ENCODE measurements at places on chromosomes 1 and 21. TPM values are rescaled to one million over a fixed set of nuclear protein-coding genes. Genes with fewer than 3 reads are reported as not detected.

- no peak for DNase-seq
These were observed 101.1 kb upstream of the SOD1 start for GRCh38 chr21:31558189-31558961.

Gene CXADR
- 151 TPM for total RNA-seq

GRCh38 chr1:160136121-160136925 lies 15.1 kb upstream of the ATP1A4 start:
- no peak for DNase-seq

Gene PALMD
- 5.9 TPM for total RNA-seq

GRCh38 chr1:155167166-155168104 lies 5.7 kb downstream of the KRTCAP2 start:
- DNase-seq: peak; percentile 87

- no peak for DNase-seq
These were observed 46.9 kb downstream of the SLX9 start for GRCh38 chr21:44986471-44987291.

DNA sequence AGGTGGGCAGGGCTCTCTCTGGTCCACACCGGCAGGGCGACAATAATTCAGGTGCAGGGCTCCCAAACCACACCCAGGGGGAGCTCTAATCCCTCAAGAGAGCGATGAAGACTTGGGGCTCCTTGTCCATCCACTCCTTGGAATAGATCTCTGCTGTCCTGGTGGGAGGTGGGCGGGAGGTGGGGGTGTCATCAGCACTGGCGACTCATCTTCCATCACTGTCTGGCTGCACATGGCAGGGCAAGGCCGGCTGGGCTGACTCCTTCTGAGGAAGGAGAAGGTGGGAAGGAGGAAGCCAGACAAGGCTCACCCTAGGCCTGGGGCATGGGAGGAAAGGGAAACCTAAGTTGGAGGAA lies 29.3 kb downstream of the TNNT2 start:
- peak; percentile 32 for DNase-seq

Gene TYW3
- total RNA-seq: 14.2 TPM

Gene AIM2
- total RNA-seq: 0.86 TPM

Gene IGSF3
- total RNA-seq: 21.6 TPM

Gene ITGB3BP
- 27.3 TPM for total RNA-seq

DNA sequence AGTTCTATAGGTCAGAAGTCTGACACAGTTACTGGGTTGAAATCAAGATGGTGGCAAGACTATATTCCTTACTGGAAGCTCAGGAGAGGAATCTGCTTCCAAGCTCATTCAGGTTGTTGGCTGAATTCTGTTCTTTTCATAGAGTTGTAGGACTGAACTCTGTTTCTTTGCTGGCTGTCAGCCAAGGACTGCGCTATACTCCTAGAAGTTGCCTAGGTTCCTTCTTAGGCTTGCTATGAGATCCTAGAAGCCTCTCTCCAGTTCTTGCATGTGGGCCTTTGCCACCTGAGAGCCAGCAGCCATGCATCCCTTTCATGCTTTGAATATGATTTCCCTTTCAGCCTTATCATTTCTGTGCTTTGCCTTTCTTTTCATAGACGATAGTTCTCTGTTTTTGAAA lies 176.4 kb downstream of the RPS6KC1 start:
- no peak for DNase-seq

- no peak for DNase-seq
These were observed 182.7 kb downstream of the PCP4 start for GRCh38 chr21:40049931-40050290.

- DNase-seq: no peak
These were observed 96.8 kb upstream of the RUNX3 start for GRCh38 chr1:25026730-25027450.

Gene PLEKHA6
- total RNA-seq: 115 TPM

DNA sequence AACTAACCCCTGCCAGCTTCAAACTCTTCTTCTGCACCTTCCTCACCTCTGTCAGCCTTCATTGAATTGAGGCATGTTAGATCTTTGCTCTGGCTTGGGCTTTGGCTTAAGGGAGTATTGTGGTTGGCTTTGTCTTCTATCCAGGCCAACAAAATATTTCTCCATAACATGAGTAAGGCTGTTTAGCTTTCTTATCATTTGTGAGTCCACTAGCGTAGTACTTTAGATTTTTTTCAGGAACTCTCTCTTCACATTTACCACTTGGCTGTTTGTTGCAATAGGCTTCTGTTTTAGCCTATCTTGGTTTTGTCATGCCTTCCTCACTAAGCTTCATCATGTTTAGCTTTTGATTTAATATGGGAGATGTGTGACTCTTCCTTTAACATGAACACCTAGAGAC lies 417.5 kb downstream of the NCAM2 start:
- no peak for DNase-seq

- DNase-seq: no peak
These were observed 3.5 kb downstream of the ZNF436 start for GRCh38 chr1:23366146-23366545.

GRCh38 chr1:228147768-228148167 lies 2.0 kb upstream of the GJC2 start:
- DNase-seq: no peak

DNA sequence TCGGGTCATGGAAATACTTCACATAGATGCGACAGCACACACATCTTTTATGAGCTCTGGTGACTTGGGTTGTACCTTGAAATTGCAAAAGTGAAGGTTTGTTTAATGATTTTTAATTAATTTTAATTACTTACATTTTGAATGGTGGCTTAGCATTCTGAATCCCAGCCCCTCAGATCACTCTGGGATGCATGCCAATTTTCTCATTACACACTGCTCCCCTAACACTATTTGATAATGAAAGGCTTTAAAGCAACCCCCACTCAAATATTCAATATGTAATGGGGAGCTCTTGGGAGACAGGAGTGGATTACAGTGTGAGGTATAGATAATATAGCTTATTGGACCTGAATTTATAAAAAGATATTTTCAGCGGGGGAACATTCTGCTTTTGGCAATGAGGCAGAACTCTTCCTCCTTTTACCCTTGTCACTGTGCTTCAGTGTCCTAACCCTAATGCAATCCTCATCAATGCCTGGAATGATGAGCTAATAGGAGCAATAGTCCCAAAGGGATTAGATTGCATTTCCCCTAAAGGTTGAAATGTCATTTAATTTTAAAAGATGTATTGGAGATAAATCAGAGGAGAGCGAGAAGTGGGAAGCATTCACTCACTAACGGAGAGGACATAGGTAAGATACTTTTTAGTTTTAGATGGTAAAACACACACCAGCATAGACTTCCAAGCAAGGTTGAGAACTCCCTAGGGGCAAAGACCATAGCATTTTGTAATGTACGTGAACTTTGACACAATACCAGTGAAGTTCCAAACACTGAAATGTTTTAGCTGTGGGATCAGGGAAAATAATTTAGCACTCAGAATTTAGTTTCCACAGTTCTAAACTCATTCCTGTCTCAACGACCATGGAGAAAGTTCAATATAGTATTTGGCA lies 384.1 kb upstream of the PLXNA2 start:
- no peak for DNase-seq

DNA sequence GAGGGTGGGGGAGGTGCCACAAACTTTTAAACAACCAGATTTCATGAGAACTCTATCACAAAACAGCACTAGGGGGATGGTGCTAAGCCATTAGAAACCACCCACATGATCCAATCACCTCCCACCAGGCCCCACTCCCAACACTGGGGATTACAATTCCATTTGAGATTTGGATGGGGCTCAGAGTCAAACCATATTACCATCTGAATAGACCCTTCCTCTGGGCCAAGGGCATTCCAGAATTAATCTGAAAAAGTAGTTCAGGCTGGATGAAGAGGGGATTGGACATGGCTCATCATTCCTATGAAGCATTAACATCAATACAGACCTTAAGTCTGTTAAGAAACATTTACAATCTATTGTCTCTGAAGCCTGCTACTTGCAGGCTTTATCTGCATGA lies 149.9 kb upstream of the DNAH14 start:
- DNase-seq: no peak

- DNase-seq: peak; percentile 44
These were observed 73.8 kb upstream of the ZNF281 start for GRCh38 chr1:200483491-200484143.

- no peak for DNase-seq
These were observed 21.5 kb downstream of the NFYC start for GRCh38 chr1:40712997-40713396.

Gene ITLN2
- total RNA-seq: not detected

- no peak for DNase-seq
These were observed 5.0 kb downstream of the DENND1B start for GRCh38 chr1:197770243-197770642.

Gene AIRE
- 0.17 TPM for total RNA-seq

GRCh38 chr1:20361805-20362381 lies 71.2 kb downstream of the VWA5B1 start:
- DNase-seq: peak; percentile 42

Gene OR2T35
- total RNA-seq: not detected

Gene SH2D5
- 0.23 TPM for total RNA-seq

DNA sequence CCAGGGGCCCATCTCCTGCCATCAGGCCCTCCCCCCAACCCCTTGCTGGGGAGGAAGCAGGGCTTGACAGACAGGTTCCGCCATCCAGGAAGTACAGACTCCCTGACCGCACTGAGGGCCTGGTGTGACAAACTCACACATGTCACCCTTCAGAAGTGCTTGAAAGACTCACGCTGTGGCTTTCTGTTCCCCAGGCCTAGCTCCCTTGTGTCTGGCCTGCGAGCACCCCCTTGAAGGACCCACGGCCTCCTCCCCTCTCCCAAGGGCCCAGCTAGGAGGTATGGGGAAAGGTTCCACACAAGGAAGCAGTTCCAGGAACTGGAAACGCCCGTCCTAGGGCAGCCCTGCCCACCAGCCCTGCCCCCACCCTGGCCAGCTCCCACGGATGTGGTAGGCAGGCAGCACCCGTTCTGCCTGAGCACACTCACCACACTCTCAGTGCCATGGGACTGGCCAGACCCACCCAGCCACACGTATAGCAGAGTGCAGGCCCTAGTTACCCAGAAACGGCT lies 26.7 kb downstream of the SLC2A1 start:
- DNase-seq: peak; percentile 78

DNA sequence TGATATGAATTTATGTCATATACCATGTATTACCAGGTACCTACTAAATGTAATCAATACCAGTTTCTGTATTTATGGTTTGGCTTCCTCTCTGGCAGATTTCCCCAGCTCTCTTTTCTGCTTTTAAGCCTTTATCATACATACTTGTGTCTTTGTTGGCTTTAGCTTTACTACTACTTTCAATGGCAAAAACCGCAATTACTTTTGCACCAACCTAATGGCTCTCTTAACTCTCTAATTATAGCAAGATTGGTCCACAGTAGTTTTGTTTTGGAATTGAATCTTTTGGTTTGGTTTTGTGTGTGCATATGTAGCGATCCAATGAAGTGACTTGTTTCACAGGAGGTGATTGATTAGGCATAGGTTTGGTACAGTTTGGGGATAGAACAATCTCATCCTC lies 93.6 kb downstream of the ATG4C start:
- no peak for DNase-seq

Gene BACE2
- total RNA-seq: 174 TPM

Gene OR2AK2
- total RNA-seq: not detected

DNA sequence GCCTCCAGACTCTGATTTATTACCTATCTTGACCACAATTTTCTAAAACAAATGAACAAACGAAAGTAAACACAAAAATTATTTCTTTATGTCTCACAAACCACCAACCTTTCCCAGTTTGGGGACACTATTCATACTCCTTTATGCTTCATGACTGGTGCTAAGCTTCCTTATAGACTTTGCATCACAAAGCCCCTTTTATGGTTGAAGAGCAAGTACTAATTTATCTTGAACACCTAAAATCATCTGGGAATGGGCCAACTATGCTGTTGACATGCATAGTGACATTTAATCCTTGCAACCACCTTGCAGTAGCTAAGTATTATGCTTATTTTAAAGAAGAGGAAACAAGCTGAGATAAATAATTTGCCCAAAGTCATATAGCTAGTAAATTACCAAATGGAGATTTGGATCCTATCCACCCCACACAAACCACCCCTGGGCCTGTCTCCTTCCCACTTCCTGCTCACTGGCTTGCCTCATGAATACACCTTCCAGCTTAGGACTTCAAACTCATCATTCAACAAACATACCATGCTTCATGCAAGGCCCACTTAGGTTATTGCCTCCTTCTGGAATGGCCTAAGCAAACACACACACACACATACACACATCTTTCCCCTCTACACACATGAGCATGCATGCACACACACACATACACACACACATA lies 192.2 kb downstream of the PLPP3 start:
- no peak for DNase-seq

Gene SPATA21
- total RNA-seq: not detected

DNA sequence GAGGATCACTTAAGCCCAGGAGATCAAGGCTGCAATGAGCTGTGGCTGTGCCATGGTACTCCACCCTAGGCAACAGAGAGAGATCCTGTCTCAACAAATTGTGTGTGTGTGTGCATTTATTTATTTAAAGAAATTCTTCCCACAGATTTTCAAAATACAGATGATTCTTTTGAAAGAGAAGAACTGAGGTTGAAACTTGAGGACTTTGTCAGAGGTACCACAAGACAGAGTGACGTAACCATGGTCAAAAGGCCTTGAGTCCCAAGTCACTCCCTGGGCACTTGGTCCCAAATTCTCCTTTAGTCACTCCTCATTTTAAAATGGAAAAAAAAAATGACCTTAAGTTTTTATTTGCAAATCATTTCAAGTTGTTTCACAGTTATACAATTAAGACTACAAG lies 57.4 kb downstream of the TIAM1 start:
- DNase-seq: no peak

GRCh38 chr1:233327651-233328141 lies at the start of gene MAP3K21:
Gene MAP3K21, plus strand, starts transcription at chr1:233327724. Its CDS starts 305 bp downstream, at chr1:233328029.
- DNase-seq: no peak

Gene DISP1
- total RNA-seq: 27.4 TPM

GRCh38 chr1:54766726-54767125 lies 2.4 kb upstream of the PARS2 start:
- DNase-seq: no peak

Gene DCDC2B
- total RNA-seq: not detected

- no peak for DNase-seq
These were observed 59.3 kb downstream of the MDM4 start for GRCh38 chr1:204575221-204576190.

All from mucosa of gallbladder (tissue), 1 donor.